ENCODE measurements at places on chromosomes 6 and 20.
A peak's percentile ranks its signal among the peaks of the same experiment; 100 is the strongest.

- no peak for DNase-seq
Observed at GRCh38 chr6:658244-658643, 1.3 kb upstream of the HUS1B start.

DNA sequence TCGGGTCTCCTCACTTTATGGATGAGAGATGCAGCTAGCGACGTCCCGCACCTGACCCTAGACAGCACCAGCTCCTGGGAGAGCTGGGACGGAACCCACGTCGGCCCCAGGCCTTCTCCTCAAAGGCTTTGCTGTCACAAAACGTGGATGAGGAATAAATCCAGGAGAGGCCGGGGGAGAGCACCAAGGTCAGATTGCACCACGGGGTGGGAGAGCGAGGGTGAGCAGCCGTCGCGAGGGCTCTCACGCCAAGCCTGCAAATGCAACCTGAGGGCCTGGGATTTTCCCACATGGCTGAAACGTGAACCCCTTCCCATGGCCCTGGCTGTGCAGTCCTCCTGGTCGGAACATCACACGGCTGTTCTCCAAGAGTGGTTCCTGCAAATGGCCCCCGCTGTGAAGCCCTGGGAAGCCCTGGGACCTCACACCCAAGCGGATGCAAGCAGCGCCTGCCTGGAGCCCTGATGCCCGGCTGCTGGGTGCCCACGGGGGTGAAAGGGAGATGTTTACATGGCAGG, 45.3 kb downstream of the DLL1 start:
- DNase-seq: no peak

DNA sequence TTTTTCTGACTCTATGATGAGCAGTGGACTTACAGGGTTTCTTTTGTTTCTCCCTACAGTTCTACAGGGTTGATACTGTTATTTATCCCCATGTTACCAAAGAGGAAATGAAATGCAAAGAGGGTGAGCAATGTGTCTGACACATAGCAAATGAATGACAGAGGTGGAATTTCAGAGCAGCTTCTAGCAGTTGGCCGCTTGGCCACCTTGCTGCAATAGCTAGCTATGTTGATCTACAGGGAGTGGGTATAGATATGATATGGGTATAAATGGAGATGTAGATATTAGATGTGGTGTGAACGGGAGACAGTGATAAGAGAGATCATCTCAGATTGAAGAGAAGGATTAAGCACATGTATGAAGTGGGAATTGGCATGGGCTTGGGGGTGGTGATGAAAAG, 10.9 kb upstream of the SLC22A3 start:
- DNase-seq: no peak

- peak; percentile 30 for DNase-seq
Observed at GRCh38 chr6:3518356-3519190, 61.7 kb upstream of the SLC22A23 start.

- no peak for DNase-seq
Observed at GRCh38 chr6:107740496-107741190, 83.5 kb downstream of the SCML4 start.

- peak; percentile 46 for DNase-seq
Observed at GRCh38 chr6:26159357-26160273, 72.4 kb downstream of the HFE start.

GRCh38 chr6:89035252-89036101, 45.1 kb upstream of the PNRC1 start:
- DNase-seq: peak; percentile 79

GRCh38 chr6:129270450-129270849, 387.5 kb downstream of the LAMA2 start:
- DNase-seq: no peak

- no peak for DNase-seq
Observed at GRCh38 chr6:137982418-137983189, 115.5 kb downstream of the TNFAIP3 start.

DNA sequence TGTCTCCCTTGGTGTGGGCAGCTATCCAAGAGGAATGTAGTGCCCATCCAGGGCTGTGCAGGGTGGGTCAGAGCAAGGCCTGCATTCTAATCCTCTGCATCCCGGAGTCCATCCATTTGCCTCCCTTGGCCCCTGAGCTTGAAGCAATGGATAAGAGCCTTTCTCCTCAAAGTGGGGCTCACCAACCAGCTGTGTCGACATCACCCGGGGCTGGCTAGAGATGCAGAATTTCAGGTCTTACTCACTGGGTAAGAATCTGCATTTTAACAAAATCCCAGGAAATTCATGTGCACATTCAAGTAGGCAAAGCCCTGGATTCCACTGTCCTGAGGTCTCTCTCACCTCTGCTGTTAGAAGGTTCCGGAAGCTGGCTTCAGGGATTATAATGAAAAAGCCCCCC, 95.3 kb downstream of the MDGA1 start:
- DNase-seq: no peak

DNA sequence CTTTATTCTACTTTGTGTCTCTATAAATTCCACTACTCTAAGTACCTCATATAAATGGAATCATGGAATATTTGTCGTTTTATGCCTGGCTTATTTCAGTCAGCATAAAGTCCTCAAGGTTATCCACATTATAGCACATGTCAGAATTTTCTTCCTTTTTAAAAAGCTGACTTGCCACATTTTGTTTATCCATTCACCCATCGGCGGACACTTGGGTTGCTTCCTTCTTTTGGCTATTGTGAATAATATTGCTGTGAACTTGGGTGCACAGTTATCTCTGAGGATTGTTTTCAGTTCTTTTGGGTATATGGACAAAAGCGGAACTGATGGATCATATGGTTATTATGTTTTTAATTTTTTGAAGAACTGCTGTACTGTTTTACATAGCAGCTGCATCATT, 39.1 kb upstream of the ME1 start:
- DNase-seq: no peak

DNA sequence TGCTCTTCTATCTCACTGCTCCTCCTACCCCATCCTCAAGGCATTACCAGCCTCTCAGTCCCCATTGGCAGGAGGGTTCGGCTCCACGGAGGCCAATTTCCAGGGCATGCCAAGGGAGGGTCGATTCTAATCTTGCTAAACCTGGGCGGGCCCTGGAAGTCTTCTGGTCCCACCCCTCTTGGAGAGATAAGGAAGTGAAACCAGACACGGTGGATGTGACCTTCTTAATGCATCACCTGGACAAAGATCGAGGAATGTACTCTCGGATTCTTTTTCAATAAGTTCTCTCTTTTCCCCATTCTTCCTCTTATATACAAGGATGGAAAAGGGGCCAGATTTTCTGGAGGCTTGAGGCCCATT, 112.2 kb upstream of the ARMC2 start:
- DNase-seq: no peak

DNA sequence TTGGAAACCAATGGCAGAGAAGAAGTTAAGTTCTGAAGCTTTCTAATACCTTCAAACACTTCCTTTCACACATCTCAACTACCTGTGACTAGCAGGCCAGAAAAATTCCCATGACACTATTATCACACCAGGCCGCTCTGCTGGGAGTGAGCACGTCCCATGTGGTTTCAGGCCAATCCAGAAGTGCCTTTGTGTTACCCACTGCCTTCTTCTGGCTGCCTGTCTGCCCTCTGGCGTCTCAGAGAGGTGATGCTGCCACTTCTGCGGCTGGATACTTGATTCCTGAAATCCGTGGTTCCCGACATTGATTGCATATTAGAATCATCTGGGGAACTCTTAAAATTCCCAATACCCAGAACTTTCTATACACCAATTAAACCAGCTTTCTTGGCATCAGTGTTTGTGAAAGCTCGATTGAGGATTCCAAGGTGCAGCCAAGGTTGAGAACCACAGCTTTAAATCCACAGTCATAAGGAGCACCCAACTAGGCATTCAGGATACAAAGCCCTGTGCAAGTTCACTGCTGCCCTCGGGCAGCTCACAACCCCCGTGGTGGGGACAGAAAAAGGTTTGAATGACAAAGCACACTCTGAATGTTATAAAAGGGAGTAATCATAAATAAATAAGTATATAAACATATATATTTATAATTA, 65.6 kb downstream of the STMND1 start:
- DNase-seq: peak; percentile 25

GRCh38 chr6:29388533-29388932, 6.9 kb upstream of the OR12D2 start:
- DNase-seq: no peak

GRCh38 chr20:2162823-2163166, 61.2 kb downstream of the STK35 start:
- DNase-seq: no peak

GRCh38 chr6:101266063-101266462, 127.4 kb upstream of the GRIK2 start:
- DNase-seq: no peak

DNA sequence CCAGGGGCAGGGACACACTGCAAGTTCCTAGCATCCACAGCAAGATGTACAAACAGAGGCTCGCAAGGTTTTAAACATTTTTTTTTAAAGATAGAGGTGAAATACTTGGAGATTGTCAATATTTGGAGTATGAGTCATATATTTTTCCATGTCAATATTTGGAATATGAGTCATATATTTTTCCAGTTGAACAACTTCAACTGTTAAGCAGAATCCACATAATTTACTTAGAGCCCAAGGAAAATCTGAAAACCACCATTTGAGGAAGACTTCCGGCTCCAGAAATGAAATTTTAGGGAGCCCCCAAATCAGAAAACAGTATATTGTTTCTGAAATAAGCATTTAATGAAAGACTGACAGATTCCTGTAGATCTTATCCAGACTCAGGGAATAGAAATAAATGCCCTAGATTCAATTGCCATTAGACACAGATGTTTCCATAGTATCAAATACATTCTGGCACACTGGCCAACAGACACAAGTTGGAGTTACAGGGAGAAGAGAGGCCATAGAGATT, 51.6 kb upstream of the FAM184A start:
- DNase-seq: no peak

GRCh38 chr6:158014505-158015187, 33.0 kb downstream of the SYNJ2 start:
- no peak for DNase-seq

GRCh38 chr6:41970436-41970846, 28.8 kb upstream of the CCND3 start:
- DNase-seq: no peak

GRCh38 chr6:28657769-28658465, 132.2 kb downstream of the GPX5 start:
- DNase-seq: peak; percentile 79

DNA sequence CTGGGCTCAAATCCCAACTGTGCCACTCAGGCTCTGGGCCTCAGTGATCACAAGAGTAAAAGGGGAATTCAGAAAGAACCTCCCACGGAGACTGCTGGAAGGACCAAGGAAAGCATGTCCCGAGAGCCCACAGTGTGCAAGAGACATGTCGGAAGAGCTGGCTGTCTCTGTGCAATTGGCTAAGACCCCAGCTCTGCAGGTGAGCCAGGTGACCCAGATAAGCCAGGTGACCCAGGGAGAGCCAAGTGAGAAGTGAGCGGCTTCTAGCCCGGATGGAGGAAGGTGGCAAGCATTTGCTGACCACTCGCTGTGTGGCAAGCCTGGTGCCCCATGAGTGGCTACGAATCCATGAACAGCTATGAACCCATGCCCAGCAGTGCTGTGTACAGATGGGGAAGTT, 59.1 kb downstream of the RIPOR3 start:
- no peak for DNase-seq

DNA sequence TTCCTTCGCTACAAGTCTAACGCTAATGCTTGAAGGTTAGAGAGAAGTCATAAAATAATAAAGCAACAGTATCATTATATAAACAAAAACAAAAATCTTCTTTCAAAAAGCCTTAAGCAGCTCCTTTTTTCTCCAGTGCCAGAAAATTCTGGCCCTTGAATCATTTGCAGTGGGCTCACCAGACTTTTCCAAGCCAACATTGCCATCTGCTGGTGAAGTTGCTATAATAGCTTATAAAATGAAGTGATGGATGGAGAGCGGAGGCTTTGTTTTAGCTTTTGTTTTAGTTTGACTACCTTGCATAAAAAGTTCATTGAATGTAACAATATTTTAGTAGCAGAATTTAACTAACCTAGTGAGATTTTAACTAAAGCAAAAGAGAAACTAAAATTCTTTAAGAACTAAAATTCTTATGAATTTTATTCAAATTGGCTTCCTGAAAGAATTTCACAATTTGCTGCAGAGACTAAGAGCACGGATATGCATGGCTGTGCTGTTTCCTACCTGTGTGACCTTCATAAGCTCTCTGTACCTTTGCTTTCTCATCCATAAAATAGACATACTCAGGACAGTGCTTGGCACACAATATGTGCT, 44.8 kb upstream of the SLC2A12 start:
- DNase-seq: peak; percentile 74

- DNase-seq: no peak
Observed at GRCh38 chr6:149884215-149884614, 13.7 kb downstream of the RAET1E start.

GRCh38 chr6:143844006-143844405, 868 bp downstream of the LTV1 start:
- DNase-seq: no peak

DNA sequence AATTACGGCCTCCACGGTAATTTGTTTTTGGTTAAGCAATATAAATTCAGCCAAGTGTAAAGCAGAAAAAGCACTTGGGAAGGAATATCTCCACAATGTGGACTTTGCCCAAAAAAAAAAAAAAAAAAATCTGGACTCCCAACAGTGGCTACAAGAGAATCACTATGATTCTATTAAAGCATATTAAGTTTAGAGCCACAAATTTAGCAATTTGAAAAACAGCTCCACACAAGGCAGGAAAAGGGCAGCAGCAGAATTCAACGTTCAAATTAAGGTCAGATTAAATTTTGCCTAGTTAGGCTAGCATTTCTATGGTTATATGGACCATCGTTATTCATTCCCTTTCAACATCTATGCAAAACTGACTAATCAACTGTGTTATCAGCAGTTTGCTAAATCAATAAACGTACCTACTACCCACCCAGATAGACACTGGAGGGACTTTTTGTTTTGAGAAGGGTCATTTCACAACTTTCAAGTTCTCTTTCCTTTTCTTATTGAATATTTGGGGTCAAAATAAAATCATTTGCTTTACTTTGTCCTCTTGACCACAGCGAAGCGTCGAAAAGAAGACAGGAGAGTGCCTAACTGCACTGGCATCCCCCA, 1.0 kb downstream of the MCM9 start:
- DNase-seq: no peak

DNA sequence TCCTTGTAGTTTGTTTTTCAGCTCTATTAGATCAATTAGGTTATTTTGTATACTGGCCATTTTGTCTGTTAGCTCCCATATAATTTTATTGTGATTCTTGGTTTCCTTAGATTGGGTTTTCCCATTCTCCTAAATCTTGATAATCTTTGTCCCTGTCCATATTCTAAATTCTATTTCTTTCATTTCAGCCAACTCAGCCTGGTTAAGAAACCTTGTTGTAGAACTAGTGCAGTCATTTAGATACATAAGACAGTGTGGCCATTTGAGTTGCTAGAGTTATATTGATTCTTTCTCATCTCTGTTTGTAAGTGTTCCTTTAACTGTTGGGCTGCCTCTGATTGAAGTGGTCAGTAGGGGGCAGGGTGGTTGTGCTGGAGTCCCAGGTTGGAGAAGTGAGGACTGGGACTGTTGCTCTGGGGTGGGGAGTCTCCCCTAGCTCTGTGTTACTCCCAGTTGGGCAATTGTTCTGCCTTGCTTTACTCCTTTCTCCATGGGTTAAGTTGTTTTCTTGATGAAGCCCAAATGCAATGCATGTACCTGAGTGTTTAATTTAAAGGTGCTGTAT, 98.8 kb upstream of the NRN1 start:
- DNase-seq: no peak

Data from femur (tissue), 1 donor.